Thoracic aorta (tissue), 2 donors: ENCODE measurements at places on chromosomes 5 and 9. TPM values are rescaled to one million over a fixed set of nuclear protein-coding genes. Genes with fewer than 3 reads are reported as not detected.

Gene CCIN
- 2.3 TPM for total RNA-seq

Gene GCNT4
- 3.1 TPM for total RNA-seq

Gene PCDHA9
- total RNA-seq = 1.1 TPM

GRCh38 chr9:125887172-125887571, 140.0 kb downstream of the PBX3 start:
- no peak for DNase-seq

GRCh38 chr9:73782166-73782565, 630.5 kb downstream of the ANXA1 start:
- no peak for DNase-seq

DNA sequence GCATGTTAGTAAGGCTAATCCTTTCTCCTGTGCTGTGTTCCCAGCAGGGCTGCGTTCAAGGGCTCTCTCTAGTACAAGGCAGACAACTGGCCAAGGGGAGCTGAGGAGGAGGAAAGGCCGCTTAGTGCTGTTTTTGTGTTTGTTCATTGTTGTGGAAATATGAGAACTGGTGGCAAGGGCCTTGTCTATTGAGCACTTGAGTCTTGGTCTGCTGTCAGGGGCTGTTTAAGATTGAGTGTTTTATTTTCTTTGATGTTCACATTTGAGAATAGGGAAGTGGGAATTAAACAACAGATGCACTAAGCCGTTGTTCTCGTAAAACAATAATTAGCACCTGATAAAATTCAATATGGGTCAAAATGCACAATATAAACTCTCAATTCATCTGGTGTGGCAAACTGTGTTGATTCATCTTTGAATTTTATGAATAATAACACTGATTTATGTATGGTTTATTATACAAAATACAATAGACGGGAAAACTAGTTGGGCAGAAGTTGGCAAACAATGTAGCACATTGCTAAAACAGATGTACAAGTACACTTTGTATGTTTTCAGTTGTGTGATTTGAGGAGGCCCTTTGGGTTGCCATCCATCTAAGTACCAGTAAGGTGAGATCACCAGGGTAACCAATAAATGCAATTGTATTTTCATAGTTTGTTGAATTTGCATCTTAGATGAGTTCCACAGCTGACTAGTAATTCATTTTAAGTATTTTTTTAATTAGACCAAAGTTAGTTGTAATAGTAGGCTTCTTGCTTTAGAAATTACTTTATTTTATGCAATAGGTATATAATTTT, 97.6 kb upstream of the GRHPR start:
- no peak for DNase-seq

GRCh38 chr9:97362777-97363545, 48.9 kb upstream of the TDRD7 start:
- no peak for DNase-seq

DNA sequence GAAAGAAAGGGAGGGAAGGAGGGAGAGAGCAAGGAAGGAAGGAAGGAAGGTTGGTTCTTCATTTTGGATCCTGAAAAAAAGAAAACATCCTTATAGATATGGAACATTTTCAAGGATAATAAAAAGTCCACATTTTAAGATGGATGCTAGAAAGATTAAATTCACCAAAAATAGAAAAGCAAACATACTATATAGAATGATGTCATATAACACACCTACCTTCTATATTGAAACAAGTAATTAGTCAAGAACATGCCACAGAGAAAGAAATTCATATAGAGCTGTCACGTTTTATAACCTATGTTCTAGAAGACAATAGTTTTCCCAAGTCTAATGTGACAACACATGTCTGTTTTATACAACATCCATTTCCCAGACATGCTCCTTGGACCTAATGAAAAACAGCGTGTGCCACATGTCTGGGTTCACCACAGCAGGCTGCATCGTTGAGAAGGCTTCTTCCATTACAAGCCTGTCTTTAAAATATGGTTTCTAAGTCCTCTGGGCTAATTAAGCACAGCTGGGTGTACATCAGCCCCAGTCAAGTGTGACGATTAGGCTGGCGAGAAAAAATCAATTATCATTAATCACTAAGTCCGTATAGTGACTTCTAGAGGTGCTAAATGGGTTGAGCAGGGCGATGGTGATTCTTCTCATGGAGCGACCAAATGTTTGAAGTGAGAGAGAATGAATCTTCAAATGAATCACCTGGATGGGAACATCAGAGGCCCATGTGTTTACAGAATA, 301.8 kb downstream of the TLE1 start:
- DNase-seq = no peak

- DNase-seq = no peak
Observed at GRCh38 chr9:31045810-31046209, 1338.6 kb upstream of the ACO1 start.

GRCh38 chr5:143922718-143923117, 110.8 kb downstream of the HMHB1 start:
- no peak for DNase-seq

DNA sequence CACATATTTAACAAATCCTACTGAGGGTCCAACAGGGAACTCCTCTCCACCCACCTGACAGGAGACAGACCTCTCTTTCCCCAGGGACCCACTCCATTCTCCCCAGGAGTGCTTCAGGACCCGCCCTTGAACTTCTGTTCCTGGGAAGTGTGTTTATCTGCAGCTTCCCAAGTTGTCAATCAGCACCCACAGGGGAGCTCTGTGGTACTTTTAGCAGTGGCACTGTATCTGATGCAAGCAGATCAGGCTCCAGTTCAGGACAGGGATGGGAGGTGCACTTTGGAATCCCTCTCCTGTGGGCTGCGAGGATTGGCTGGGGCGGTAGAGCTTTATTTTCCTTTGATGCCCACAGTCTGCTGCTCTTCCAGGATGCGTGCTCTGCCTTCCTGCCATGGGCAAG, 8.7 kb downstream of the GALNT10 start:
- no peak for DNase-seq

DNA sequence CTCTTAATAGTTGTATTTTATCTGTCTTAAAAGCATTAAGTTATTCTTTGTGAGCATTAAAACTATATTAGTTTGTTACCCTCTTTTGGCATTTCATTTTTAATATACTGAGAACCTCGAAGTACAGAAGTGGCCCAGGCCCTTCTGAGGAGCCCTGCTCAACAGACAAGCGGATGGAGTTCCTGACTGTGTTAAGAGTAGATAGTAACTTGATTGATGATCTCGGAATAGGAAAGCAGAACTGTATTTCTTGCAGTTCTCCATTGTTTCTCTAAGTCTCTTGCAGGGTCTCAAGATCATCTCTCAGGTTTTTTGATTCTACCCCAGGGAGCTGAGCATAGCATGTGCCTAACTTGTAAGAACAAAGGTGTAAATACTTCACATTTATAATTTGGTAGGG, 139.6 kb downstream of the SMARCA2 start:
- DNase-seq = no peak

- no peak for DNase-seq
Observed at GRCh38 chr5:175920231-175920811, 47.8 kb downstream of the THOC3 start.

Gene FOXD4L5
- not detected for total RNA-seq

DNA sequence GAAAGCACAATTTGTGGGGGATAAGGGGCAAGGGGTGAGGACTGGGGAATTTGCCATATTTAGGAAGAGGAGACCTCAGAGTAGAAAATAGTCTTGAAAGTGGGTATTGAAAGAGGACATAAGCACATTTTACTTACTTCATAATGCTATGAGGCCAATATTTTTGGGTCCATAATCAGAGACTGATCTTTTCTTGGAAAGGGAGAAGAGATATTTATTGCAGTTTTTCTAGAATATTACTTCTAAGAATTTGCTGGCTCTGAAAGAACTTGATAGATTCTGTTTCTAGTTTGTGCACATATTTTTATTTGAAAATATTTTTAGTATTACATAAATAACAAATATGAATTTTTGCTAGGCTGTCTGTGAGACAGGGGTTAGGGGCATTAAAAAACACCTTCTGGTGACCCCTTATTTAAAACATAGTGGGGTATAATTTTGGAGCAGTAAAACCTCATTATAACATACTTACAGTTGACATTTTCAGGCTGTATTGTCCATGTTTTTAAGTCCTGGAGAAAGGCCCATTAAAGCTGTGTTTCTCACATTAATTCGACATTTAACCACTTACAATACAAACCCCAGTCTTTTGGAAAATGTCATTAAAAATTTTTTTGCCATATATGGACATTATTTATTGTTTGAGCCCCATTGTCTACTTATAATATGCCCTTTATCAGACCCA, 118.9 kb upstream of the NFIB start:
- DNase-seq = no peak

DNA sequence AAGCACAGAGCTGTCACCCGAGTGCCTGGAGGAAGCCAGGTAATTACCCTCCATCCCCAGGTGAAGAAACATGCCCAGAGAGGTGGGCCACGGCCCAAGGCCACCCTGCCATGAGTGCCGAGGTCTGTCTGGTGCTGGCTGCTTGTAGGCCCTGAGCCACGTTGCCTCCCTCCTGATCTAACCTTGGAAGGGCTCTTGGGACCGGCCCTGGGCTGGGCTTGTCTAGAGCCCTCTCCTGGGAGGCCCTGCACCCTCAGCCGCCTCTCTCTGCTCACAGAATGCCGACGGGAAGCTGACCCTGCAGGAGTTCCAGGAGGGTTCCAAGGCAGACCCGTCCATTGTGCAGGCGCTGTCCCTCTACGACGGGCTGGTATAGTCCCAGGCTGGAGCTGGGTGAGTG, 39.4 kb upstream of the HMCN2 start:
- DNase-seq = no peak

DNA sequence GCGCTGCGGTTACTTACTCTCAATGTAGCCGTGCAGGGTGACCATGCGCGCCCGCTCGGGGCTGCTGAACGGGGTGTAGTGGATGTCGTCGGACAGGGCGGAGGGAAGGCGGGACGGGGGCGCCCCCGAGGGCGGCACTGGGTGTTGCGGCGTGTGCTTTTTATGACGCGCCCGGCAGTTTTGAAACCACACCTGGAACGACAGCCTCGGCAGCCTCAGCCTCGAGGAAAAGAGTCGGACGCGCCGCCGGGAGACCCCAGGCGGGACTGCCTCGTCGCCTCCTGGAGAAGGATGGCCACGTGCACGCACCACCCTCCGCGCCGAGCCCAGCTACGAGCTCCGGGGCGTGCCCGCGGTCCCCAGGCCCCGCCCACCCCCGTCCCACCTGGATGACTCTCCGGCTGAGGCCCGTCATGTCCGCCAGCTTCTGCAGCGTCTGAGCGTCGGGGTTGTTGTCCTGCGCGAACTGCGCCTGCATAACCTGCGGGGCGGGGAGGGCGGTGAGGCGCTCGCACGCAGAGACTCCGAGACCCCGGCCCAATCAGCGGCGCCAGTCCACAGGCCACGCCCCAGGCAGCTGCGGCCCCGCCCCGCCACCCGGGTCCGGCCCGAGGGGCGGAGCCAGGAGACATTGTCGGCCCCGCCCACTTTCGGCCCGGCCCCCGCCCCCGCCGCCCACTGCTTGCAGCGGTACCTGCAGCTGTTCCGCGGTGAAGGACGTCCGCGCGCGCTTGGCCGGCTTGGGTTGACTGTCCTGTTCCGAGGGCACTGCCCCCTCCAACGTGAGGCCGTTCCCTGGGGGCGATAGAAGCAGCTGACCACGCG, 15.0 kb downstream of the LHX6 start:
- no peak for DNase-seq

DNA sequence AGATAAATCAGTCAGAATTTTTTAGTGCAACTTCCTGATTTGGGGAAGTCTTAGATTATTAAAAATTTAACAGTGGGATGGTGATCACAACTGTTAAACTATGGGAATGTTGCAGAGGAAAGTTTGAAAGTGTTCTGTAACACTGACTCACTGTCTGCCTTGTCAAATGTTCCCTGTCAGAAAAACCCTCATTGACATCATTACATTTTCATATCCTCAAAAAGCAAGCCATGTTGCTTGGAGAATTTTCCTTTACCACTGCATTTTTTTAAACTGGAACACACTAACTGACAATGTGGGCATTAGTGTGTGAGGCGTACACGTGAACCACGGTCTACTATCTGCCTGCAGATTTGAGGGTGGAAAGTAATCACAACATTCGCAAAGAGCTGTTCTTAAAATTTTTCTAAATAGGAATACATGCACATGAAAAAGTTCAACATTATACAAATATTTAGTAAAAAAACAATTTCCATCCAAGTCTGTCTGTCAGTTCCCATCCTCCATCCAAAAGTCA, 28.6 kb upstream of the IL7R start:
- no peak for DNase-seq

Gene MYORG
- 7.4 TPM for total RNA-seq

Gene RAB3C
- total RNA-seq = 2.8 TPM

Gene LHX3
- total RNA-seq = not detected

DNA sequence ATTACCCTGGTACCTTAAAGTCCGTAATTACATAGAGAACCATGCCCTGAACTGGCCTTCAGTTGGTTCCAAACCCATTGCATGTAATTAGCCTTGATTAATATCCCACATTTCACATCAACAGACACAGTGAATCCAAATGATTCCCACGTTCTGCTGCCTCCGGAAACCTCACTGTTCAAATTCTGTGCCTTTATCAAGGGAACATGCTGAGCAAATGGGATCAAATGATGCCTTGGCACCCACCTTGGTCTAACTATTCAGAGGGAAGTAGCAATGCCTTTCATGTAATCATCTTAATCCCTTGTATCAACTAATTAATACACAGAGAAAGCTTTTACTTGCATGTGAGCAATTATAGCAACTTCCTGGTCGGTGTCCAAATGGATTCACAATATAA, 100.6 kb downstream of the EFNA5 start:
- DNase-seq = no peak

Gene RAD23B
- total RNA-seq = 57.4 TPM

DNA sequence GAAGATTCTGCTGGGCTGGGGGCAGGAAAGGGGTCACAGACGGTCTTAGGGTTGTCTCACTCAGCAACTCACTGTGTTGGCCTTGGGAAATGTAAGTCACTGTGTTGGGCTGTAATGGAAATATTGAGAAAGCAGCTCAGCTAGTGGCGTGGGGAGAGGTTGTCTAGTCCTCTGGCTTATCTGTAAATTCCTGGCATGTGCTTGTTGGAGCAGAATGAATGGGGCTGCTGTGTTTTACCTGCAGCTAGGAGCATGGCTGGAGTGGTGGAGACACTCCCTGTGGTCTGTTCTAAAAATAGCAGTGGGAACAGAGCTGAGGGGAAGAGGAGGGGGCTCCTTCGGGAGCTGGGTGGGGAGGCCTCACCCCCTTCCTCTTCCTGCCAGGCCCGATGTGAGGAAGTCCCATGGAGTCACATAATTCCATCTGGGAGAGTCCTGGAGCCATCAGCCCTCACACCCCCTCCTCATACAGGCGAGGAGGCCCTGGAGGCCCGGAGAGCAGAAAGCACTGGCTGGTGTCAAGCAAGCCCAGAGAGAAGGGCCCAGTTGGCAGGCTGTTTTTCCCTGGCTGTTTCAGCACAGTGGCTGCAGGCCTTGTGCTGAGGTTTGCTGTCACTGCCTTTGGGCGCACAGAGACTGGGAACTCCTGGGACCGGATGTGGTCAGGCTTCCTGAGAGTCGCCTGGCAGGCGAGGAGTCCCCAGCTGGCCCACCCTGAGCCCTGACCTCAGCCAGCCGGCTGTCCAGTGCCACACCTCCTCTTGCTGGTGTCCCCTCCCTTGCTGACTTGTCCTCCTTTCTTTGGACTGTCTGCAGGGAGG, 84.9 kb downstream of the RGS3 start:
- peak; percentile 17 for DNase-seq

DNA sequence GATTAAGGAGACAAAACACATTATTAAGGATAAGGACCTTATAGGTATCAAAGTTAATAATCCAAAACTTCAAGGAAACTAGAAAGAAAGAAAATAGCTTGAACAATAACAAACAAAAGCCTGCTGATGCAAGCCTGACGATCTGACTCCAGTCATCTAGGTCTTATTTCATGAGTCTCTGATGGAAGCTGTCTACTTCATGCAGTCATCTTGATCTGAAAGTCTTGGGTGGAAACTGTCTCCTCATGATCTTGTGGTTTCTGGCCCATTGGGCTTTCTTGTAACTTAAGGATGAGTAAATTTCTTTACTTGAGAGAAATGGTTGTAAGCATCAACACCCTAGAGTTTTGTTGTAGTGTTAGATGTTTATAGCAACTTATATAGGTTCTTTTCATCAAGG, 20.6 kb upstream of the PSIP1 start:
- DNase-seq = no peak
